Mesothelial cell of epicardium (in vitro differentiated cells): ENCODE measurements at places on chromosomes 12 and 14.

GRCh38 chr12:17588968-17589367 is 501.0 kb downstream of the RERGL start:
- DNase-seq = no peak

- DNase-seq = no peak
Observed at GRCh38 chr14:65637780-65638179, 225.2 kb downstream of the FUT8 start.

GRCh38 chr14:92613008-92613658 is 99.6 kb downstream of the RIN3 start:
- DNase-seq = no peak

GRCh38 chr12:114649585-114649984 is 34.4 kb downstream of the TBX3 start:
- no peak for DNase-seq

- no peak for DNase-seq
Observed at GRCh38 chr14:70698288-70698687, 56.6 kb downstream of the TTC9 start.

- no peak for DNase-seq
Observed at GRCh38 chr12:3617565-3617964, 126.6 kb downstream of the PRMT8 start.

- DNase-seq = peak; percentile 50
Observed at GRCh38 chr12:97960741-97961608, 498.4 kb downstream of the RMST start.

- no peak for DNase-seq
Observed at GRCh38 chr12:69508091-69508490, 37.9 kb downstream of the FRS2 start.

GRCh38 chr14:38616959-38617358 is 361.1 kb upstream of the CLEC14A start:
- no peak for DNase-seq

GRCh38 chr14:94355191-94355794 is 32.2 kb upstream of the SERPINA6 start:
- DNase-seq = no peak

DNA sequence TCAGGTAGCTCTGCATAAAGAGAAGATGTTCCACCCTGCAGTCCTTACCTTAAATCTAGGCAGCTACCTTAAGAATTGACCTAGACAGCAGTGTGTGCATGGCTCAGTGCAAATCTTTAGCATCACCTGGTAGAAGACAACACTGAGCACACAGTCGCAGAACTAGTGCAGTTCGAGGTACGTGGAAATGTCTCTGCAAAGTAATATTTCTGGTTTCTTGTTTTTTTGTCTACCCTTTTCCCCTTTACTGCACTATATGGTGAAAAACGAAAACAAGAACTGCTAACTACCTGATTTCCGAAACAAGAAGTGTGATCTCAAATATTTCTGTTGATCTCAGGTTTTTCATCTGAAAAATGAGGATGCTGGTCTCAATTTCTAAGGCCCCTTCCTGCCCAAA is 82.5 kb downstream of the ETV6 start:
- no peak for DNase-seq

GRCh38 chr14:101195309-101195901 is 291.9 kb upstream of the RTL1 start:
- DNase-seq = no peak

- DNase-seq = no peak
Observed at GRCh38 chr14:99481745-99482099, 513 bp downstream of the CCNK start.

DNA sequence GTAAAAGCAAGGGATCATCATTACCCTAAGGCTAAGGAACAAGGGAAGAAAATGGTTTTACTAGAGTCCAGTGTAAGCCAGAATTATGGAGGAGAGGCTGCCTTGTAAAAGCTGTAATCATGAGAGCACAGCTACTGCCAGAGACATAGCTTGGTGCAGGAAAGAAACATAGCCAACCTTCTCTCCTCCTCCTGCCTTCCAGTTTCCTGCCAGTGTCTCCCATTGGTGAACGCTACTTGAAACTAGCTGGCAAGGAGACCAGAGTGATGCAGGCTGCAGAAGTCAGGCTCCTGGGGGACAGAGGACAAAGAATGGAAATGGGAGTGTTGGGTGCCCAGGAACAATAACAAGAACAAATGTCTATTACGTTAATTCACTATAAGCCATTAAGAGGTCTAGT is 158.5 kb downstream of the NELL2 start:
- no peak for DNase-seq

DNA sequence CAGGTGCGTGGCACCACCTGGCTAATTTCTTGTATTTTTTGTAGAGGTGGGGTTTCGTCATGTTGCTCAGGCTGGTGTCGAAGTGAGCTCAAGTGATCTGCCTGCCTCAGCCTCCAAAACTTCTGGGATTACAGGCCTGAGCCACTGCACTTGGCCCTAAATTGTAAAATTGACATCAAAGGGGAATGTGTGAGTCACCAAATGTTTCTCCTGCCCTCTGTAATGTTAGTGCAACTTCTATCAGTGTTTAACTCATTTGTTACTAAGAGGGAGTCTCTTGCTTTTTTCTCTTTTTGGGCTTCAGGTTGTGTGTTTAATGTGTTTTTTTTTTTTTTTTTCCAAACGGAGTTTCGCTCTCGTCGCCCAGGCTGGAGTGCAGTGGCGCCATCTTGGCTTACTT is 2.3 kb downstream of the TULP3 start:
- DNase-seq = no peak

DNA sequence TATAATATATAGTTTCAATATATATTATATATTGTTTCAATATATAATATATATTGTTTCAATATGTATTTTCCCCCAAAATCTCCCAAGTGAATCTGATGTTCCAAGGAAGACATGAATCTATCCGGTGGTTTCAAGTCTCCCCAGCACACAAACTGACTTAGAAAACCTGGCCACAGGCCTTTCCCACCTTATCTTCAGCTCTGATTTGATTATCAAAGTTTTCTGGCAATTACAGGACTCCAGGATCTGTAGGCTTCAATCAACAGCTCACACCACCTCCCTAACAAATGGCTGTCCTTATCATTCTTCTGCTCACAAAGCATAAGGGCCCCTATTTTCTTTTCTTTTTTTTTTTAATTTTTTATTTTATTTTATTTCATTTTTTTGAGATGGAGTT is 22.7 kb upstream of the SPTSSA start:
- DNase-seq = no peak

DNA sequence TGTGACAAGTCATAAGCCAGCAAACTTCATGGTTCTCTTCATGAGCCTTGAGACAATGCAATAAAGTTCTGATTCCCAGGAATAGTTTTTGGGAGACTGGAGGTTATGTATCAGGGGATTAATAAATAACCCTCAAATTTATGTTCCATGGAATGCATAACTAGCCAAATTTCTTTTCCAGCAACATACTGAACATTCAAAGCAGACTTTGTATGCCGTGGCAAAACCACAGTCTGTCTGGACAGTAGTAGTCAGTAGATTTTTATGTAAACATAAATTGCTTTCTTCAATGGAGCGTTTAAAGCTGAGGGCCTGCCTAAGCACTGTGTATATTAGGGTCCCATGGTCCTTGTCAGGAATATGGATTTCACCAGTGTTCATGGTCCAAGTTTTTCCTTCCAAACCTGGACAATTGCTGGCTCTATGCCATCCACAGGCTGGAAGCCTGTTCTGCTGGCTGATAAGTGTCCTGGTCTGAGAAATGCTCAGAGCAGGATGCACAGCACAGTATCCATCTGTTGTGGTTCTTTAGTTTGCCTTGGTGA is 144.9 kb downstream of the SRGAP1 start:
- DNase-seq = no peak

DNA sequence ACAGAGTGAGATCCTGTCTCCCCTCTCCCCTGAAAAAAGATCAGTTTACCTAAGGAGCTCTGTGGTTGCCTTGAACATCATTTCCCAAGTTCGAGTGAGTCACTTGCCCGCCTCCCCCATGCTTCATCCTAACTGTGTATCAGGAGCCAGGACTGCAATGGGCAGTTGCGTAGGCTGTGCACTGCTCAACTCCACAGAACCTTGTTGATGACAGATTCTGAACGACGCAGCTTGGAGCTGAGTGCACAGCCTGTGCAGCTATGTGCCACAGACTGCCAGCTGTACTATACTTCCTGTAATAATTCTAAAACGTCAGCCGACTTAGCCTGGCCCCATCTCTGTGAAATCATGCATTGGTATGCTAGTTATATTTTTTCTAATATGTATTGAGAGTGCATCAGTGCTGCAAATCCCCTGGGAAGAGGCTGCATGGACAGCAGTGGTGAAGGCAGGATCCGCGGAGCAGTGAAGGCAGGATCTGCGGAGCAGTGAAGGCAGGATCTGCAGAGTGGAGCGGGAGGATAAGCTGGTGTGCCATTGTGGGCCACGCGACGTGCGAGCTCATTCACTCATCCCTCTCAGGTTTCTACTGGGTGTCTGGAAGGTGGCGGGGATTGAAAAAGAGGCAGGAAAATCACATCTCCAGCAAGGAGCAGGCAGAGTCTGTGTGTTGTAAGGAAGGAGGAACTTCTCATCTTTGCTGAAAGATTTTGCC is 80.8 kb downstream of the GALNT9 start:
- DNase-seq = no peak

DNA sequence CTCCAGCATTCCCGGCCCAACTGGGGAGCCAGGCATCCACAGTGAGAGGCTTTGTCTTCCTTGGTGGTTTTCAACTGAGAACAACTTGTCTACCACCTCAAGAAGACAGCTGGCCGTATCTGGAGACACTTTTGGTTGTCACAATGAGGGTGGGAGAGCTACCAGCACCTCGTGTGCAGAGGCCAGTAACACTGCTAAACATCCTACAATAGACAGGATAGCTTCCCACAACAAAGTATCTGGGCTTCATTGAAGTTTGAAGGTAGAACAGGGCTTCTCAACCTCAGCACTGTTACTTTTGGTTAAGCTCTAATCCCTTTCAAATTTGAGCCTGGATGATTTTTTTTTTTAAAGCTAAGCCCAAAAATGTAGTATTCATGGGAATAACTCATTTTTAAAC is 10.9 kb downstream of the SLC7A8 start:
- DNase-seq = no peak

DNA sequence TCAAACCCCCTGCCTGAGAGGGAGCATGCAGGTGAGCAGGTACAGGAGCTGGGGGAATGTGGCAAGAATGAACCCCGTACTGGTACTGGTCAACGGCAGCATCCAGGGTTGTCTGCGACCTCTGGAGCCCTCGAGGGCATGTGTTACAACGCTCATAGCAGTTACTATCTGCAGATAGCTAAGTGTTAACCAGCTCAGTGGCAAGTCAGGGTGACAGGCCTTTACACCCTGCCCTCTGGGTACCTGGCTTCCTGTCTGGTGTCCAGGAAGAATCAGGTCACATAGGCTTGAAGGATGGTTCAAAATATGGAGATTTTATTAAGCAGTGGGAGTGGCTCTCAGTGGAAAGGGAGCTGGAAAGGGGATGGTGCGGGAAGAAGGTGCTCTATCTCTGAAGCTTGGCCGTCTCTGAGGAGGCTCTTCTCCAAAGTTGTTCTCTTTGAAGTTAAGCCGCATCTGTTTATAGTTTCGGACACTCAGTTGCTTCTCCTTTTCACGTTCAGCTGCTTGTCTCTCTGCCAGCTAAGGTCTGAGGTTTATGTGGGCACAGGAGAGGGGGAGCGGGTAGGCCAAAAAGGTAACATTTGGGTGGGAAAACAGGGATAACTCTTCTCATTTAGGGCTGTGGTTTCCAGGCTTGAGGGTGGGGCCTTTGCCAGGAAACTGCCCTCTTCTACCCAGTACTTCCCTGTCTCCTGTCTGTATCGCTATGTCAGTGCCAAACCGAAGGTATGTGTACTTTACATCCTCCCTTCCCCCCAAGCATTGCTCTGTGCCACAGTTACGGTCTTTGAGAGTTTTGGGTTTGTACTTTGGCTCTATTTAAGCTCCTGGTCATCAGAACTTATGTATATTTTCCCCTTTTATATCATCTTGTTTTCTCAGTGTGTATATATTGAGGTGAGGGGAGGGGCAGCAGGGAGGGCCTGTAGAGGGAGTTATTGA is 305.8 kb downstream of the RGS6 start:
- DNase-seq = no peak

GRCh38 chr12:109432842-109433304 is 44.2 kb downstream of the KCTD10 start:
- DNase-seq = peak; percentile 85

DNA sequence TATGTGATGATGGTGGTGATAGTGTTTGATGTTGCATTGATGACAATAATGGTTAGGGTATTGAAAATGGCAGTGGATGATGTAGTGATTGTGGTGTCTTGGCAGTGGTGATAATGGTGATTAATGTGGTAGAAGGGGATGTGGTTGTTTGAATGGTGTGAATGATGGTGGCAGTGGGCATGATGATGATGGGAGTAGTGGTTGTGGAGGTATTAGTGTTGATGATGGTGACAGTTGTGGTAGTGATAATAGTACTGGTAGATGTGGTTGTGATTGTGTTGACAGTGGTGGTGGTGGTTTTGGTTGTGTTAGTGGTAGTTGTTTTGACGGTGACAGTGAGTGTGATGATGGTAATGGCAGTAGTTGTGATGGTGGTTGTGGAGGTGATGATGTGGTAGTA is 1049.0 kb downstream of the VRK1 start:
- no peak for DNase-seq

- DNase-seq = no peak
Observed at GRCh38 chr14:93086441-93087055, 29.2 kb downstream of the ITPK1 start.

DNA sequence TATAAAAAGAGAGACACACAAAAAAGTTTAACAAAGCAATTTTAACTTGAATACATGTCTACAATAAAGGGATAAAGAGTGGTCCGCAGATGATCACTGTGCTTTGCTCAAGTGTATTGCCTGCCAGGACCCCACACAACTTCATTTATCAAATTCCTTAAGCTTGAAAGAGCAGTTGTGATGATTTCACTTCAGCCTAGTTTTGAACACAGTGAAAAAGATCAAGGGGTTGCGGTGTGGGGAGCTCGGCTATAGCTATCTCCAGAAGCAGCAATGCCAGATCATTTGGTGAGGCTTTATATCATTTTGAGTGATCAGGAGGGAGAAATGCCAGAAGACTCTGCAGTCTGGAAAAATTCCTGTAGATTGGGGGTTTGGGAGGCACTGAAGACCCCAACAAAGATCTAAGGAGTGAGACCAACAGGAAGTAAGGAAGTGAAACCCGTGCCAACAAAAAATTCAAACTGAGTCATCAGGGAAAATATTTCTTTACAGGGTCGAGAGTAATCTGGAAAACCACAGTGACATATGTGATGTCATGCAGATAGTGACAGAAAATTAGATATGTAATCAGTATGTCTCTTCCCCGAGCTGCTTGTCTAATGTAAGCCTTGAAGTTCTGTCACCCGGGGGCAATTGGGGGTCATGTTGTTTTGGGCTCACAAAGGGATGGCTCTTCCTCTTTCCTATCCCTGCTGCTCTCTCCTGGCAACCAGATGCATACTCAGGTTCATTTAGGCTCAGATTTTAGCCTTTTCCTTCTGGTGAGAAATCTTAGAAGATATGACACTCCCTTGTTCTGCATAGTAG is 221.8 kb downstream of the MSRB3 start:
- DNase-seq = no peak

- no peak for DNase-seq
Observed at GRCh38 chr12:102430661-102431060, 49.7 kb downstream of the IGF1 start.

DNA sequence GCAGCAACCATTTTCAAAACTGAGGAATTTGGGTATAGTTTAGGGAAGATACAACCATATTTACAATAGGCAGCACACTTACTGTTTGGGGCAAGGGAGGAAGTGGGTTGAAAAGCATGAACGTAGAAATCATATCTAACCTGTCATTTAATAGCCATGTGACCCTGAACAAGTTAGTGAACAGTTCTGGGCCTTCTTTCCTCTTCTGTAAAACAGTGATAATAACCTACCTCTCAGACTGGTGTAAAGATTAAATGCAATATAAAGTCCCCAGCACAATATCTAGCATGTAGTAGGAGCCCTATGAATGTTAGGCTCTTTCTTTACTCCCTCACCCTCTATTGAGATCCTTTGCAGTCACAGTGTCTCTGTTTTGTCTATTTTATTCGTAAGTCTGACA is 33.5 kb downstream of the A2ML1 start:
- no peak for DNase-seq
